Kidney (tissue), 22 donors: ENCODE measurements at places on chromosomes 7 and 10. TPM values are rescaled to one million over a fixed set of nuclear protein-coding genes. Genes with fewer than 3 reads are reported as not detected.

DNA sequence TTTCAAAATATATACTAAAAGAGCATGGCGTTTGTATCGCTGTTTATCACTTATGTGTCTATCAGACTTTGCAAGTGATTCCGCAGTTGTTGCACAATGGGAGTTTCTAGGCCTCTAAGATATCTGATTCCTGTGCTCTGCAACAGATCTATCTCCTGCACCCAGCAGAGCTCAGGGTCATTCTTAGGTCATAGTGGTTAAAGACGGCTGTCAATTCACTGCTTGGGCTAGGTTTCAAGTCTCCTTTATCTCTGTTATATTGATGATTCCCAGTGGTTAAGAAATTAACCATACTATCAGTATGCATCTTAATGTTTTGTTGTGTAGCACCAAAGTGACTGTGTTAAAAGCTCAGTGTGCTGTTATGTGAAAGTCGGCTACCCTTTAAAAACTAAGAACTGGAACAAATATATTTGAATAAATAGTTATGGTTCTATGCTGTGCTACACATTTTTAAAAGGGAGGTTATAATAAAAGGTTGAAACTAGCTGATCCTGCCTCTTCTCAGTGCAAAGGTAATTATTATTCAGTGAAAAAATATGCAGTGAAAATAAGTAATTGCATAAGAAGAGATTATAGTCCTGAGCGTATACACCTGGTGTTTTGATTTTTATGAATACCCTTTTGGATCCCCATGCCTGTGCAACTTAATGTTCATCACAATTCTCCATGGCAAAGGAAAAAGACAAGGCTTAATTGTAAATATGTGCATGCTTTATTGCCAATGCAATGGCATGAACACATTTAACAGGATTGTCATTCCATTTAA is 24.0 kb downstream of the HOXA1 start:
- no peak for DNase-seq

- DNase-seq, result no peak
These were observed 135.1 kb downstream of the LYZL1 start for GRCh38 chr10:29424017-29424416.

GRCh38 chr7:66140924-66141323 is 26.3 kb downstream of the CRCP start:
- DNase-seq, result peak; percentile 66

GRCh38 chr10:127934383-127934782 is 27.5 kb downstream of the PTPRE start:
- no peak for DNase-seq

DNA sequence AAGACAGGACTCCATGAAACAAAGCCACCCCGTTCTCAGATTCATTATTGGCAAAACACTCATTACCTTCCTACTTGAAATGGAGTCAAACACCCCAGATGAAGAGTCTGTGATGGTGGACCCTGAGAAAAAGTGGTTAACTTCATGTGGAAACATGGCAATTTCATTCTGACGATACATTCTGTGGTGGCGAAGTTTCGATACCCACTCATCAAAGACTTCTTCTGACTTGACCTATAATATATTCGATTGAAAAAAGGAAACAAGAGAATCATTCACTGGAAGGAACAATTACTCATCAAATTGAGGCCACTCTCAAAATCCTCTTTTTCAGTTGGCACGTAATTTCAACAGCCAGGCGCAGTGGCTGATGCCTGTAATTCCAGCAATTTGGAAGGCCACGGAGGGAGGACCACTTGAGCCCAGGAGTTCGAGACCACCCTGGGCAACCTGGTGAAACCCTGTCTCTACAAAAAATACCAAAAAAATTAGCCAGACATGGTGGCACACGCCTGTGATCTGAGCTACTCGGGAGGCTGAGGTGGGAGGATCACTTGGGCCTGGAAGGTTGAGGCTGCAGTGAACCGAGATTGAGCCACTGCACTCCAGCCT is 108.8 kb upstream of the GSDME start:
- no peak for DNase-seq

DNA sequence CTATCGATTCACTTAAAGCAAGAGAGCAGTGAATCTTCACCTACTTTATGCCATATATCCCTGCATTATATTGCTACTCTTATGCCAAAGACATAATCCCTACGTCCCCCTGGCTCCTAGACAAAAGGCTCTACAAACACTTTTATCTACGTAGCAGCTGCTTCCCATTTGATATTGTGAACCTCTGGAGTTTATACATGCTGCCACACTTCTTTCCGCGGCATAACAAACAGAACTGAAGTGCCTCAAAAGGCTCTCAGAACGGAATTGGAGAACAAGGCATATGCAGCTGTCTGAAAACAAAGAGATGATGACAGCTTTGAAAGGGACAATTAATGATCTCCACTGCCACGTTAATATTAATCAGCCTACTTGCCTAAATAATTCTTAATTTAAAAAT is 985.6 kb upstream of the LRRN3 start:
- no peak for DNase-seq

DNA sequence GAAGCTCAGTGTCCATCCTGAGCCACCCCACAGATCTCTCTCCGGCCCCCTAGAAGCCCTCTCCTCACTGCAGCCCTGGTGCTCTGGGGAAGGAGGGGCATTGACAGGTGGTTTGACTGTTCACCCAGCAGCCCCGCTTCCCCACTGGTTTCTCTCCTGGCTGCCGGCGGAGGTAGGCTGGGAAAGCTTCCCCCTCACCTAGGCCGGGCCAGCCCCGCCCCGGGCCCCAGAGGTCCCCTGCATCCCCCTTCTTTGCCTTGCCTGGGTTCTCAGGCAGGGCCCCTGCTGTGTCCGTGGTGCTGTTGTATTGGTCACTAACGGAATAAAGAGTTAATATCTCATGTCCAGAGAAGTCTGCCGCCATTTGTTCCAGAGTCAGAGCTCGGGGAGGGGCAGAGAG is 21.2 kb downstream of the CLEC2L start:
- no peak for DNase-seq

DNA sequence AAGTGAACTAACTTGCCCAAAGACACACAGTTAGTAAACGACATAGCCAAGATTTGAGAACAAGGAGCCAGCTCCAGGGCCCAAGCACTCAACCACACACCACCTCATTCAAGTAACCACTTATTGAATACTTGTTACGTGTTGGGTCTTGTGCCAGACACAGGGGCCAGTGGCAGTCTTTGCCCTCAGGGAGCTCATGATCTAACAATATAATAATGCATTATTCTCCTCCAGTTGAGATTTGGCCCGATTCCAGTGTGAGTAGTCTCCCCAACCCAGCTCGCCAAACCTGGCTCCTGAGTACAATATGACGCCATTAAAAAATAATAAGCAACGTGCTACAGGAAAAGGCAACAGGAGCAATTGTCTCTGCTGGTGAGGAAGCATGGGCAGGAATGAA is 14.4 kb upstream of the STK17A start:
- DNase-seq, result no peak

- no peak for DNase-seq
These were observed 162.3 kb downstream of the ITGB1 start for GRCh38 chr10:32795598-32796183.

DNA sequence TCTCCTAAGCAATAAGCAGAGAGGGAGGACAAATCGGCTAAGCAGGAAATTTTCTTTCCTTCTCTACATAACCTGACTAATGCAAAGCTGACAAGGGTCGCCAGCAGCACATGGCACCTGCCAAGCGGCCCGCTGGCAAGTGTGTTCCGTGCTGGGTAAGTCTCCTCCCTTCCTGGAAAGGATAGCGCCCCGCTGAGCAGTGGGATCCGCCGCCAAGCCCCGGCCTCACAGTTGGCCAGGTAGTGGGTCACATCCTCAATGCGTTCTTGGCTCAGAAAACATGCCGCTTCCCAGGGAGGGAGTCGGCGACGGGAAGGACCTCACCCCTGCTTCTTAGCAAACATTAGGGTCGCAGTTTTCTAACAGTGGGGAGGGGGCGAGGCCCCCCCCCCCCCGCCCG is 488.9 kb upstream of the NUPR2 start:
- no peak for DNase-seq

GRCh38 chr7:26186364-26187311 is 13.9 kb downstream of the HNRNPA2B1 start:
- no peak for DNase-seq

DNA sequence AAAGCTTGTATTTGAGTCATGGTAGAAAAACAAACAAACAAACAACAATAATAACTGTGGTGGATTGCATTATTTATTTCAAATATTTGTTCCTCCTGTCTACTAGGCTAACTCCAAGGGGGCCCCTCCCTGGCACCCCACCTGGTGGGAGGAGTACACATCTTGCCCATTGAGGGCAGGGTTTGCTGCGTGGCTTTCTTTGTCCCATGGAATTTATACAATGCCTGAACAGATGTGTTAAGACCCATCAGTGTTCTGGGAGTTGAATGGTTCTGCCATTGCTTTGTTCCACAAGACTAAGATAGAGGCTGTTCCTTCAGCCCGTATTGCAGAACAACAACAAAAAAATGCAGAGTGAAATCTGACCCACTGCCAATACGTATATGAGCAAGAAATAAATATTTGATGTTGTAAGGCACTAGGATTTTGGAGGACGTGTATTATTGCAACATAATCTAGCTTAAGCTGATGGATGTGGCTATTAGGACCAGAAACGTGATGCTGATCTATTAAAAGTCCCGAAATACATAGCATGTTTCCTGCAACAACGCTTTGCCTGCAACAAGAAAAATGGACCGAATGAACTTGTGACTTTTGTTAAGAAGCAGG is 119.1 kb upstream of the JCAD start:
- no peak for DNase-seq

The MRC1 gene
- total RNA-seq, result 67.8 TPM

The LRGUK gene
- total RNA-seq, result 3.8 TPM

The INSIG1 gene
- total RNA-seq, result 24.6 TPM

The MEOX2 gene
- total RNA-seq, result 1.2 TPM

The ZNF138 gene
- total RNA-seq, result 9.9 TPM

The SLC29A4 gene
- 3.4 TPM for total RNA-seq
